ENCODE measurements at places on chromosomes 4 and X.

- DNase-seq = no peak
Observed at GRCh38 chrX:145630806-145631435, 186.7 kb upstream of the SLITRK2 start.

DNA sequence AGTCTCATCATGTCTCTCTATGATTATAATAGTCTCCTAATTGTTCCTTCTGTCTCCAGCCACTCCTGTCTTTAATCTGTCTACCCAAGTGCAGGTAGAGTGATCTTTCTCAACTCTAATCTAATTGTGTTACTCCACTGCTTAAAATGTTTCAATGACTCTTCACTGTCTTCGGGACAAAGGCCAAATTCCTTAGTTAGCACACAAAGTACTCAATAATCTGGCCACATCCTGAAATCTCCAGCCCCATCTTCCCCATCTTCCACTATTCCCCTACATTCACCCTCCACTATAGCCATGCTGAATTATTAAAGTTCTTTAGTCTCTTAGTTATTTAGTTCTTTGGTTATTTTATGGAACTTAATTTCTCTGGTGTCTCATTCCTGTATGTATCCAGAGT lies 353.3 kb downstream of the OPHN1 start:
- DNase-seq = no peak

GRCh38 chr4:108477527-108478108 lies 142.8 kb upstream of the RPL34 start:
- DNase-seq = no peak

DNA sequence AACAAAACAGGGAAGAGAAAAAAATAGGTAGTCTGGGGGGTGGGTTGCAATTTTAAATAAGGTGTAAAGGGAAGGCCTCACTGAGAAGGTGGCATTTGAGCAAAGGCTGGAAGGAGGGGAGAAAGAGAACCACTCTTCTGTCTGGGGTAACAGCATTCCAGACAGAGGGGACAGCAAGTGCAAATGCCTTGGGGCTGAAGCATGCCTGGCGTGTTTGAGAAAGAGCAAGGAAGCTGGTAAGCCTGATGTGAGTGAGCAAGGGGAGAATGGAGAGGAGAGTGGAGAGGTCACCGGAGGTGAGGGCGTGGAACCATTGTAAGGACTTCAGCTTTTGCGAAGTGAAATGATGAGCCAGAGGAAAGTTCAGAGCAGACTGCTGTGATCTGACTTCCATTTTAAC lies 19.7 kb upstream of the DOCK11 start:
- no peak for DNase-seq

DNA sequence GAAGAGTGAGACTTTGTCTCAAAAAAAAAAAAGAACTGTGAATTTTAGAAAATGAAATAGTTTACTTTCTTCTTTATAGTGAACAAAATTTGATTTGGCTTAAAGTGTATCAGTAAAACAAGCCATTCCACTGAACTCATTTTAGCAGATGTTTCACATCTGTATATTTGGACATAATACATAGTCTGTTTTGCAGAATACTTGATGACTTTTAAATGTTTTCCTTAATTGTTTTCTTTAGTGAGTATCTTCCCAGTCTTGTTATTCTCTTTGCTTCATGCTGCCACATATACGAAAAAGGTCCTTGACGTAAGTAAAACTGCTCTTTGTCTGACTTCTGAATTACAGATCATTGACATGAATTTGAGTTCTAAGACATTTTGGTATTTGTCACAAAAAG lies 8.3 kb downstream of the TMEM33 start:
- DNase-seq = no peak

- DNase-seq = no peak
Observed at GRCh38 chr4:57443308-57443707, 333.1 kb upstream of the IGFBP7 start.

DNA sequence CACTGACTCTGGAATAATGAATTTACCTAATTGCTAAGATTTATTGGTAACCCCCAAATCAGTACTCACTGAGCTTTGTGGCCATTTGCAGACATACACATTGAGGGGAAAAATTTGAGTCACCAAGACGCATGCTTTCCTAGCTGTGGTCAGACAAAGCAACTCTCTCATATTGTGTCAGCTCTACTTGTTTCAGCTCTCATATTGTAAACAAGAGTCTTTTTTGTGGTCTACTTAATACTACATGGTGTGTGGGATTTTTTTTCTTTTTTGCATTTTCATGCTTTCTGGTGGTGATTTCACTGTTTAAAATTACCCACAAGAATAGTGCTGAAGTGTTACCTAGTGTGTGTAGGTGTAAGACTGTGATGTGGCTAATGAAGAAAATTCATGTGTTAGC lies 428.2 kb upstream of the GALNT7 start:
- no peak for DNase-seq

GRCh38 chr4:95465010-95465409 lies 83.8 kb downstream of the UNC5C start:
- no peak for DNase-seq

GRCh38 chr4:27616166-27616565 lies 755.5 kb downstream of the STIM2 start:
- DNase-seq = no peak

DNA sequence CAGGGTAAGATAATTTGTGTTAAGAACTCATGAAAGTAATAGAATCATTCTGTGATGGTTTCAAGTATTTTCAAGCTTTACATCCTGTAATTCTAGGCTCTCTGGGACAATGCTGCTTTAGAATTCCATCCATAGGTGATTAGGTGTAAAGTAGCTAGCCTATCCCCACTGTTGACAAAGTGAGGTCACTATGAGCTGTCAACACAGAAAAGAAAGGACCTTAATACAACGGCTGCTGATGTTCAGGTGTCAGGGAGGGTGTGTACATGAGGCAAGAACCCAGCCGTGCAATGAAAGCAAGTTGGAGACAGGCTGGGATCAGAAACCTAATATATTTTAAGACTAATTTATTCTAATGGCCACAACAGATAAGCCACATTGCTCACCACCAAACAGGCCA lies 36.8 kb upstream of the SH3RF1 start:
- DNase-seq = peak; percentile 95

DNA sequence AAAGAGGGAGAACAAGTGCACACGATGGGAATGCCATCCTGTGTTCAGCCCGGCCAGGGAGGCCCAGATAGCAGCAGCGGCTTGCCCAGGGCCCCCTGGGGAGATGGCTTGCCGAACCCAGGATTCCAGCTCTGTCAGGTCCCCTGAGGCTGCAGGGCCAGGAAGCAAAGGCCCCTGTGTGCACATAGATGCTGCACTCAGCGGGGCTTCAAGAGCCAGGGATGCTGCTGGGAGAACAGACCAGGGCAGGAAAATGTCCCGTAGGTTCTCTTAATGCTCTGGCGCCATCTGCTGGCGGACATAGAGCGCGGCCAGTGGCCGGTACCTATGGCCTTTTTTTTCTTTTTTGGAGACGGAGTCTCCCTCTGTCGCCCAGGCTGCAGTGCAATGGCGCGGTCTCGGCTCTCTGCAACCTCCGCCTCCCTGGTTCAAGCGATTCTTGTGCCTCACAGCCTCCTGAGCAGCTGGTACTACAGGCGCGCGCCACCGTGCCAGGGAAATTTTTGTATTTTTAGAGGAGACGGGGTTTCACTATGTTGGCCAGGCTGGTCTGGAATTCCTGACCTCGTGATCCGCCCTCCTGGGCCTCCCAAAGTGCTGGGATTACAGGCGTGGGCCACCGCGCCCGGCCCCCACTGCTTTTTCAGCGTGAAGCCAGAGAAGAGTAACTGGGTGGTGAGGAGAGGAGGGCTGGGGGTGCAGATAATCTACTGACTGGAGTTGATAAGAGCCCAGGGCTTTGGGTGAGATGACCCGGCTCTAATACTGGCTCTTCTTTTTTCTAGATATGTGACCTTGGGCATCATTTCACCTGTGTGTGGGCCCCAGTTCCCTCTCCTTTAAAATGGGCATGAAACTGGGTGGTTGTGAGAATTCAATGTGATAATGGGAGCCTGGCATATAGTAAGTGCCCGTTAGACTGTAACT lies 22.5 kb downstream of the MED28 start:
- no peak for DNase-seq

GRCh38 chr4:103786593-103786992 lies 66.8 kb upstream of the TACR3 start:
- DNase-seq = no peak

DNA sequence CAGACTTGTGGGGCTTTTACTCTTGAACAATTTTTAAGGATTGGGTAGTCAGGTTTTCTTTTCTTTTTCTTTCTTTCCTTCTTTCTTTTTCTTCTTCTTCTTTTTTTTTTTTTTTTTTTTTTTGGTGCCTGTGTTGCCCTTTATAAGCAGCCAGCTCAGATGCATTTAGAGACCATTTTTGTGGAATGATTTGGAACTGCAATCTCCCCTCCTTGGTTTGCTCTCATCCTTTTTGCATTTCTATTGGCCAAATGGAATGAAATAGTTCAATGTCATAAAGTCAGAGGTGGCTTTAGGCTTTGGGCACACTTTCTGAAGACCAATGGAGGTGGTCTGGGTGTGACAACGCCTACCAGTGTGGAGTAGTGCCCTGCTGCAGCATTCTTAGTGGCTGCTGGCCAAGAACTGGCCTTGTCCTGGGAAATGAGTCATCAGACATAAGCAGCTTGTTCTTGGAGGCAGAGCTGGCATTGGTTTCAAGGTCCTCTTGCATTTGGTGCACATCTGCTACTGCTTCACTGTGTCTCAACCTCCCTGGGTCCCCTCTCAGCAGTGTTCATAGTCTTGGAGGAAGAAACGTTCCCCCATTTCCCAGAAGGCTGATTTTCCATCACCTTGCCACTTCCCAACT lies 84.5 kb downstream of the CT47B1 start:
- DNase-seq = no peak

- DNase-seq = no peak
Observed at GRCh38 chrX:38276089-38276488, 51.2 kb downstream of the RPGR start.

- no peak for DNase-seq
Observed at GRCh38 chrX:18426004-18426320, 554 bp downstream of the CDKL5 start.

Measured in DMS153 (cell line).